CD8-positive, alpha-beta T cell (primary cell): ENCODE measurements at places on chromosomes 16 and 17.

GRCh38 chr16:70805380-70805779 is 4.4 kb upstream of the VAC14 start:
- DNase-seq, result no peak

DNA sequence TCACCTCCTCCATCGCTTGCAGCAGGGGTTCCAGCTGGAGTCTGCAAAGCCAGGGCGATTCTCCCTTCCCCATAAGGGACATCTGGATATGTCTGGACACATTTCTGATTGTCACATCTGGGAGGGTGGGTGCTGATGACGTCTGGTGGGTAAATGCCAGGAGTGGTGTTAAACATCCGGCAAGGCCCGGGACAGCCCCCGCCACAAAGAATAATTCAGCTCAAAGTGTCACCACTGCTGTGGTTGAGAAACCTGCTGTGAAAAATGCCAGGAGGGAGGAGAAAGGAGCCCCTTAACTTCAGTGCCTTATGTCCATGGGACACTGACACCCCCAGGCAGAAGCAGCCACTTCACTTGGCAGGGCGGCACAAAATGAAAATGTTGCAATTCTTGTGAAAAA is 179.4 kb upstream of the SDK2 start:
- peak; percentile 47 for DNase-seq

- DNase-seq, result no peak
These were observed 37.1 kb downstream of the BAIAP2 start for GRCh38 chr17:81071761-81072741.

- no peak for DNase-seq
These were observed 3.7 kb upstream of the PGS1 start for GRCh38 chr17:78374631-78375274.

DNA sequence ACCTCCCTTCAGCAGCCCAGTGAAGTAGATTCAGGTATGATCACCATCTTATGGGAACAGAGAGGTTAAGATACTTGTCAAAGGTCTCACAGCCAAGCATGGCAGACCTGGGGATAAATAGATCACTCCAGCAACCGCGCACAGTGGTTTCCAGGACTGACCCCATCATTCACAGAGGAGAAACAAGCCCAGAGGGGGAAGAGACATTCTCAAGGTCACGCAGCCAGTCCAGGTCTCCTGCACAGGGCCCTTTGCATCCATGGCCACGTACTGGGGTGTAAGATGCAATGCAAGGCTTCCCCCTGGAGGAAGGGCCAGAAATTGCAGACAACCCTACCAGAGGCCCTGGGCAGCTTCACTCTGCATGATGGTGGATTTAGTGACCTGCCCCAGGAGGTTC is 19.9 kb downstream of the TLE7 start:
- DNase-seq, result no peak

GRCh38 chr17:62321451-62321850 is 58.9 kb upstream of the EFCAB3 start:
- no peak for DNase-seq

GRCh38 chr17:14205992-14206461 is 30.6 kb downstream of the CDRT15 start:
- DNase-seq, result peak; percentile 85

DNA sequence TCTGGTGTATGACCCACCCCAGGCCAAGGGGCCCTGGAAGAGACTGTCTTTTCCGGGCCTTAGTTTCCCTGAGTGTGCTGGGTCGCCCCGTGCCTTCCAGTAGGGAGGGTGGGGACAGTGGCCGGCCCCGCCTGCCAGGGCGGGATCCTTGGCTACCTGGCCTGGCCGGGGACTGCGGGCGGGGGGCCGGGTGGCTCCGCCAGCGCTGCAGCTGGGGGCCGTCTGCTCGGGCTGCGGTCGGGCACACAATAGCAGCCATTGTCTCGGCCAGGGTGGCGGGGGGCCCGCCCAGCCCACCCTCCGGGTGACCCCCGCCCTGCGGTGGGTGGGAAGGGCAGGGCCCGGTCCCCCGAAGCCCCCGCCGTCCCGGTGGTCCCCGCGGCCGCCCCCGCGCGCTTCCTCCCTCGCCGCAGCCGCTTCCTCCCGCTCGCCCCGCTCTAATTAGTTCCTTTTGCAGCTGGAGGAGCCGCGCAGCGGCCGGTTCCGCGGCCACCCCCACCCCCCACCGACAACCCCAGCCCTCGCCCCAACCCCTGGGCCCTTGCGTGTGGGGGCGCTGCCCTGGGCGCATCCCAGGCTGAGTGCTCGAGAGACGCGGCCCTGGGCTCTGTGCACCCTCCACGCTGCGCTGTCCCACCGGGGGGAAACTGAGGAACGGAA is 11.6 kb downstream of the GLIS2 start:
- DNase-seq, result no peak

DNA sequence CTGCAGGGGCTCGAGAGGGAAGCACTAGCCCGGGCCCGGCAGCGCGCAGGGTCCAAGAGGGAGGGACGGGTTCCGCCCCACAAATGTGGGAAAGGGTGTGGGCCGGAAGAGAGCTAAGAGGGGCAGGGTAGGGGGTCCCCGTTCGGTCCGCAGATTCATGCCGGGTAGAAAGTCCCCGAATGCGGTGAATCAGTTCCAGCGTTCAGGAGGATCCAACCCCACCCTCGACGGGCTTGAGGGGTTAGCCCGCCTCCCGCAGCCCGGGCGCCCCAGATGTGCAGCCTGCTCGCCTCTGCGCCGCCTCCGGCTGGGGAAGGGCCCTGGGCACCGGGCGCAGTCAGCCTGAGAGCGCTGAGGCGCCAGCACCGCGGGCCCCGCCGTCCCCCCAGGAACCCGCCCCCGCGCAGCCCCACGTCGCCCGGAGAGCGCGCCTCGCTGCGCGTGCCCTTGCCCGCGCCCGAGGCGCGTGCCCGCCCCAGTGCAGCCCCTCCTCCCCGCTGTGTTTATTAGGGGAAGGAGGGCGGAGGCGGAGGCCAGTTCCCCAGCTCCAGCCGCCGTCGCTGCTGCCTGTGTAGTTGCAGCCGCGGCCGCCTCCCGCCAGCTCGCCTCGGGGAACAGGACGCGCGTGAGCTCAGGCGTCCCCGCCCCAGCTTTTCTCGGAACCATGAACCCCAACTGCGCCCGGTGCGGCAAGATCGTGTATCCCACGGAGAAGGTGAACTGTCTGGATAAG is at the start of gene LASP1:
TSS of gene LASP1 (plus strand) at position 533 of the 733 bp plus-strand sequence. CDS start at position 665, 132 bp downstream.
- peak; percentile 96 for DNase-seq

- no peak for DNase-seq
These were observed 587 bp downstream of the RNF157 start for GRCh38 chr17:76239538-76240274.

DNA sequence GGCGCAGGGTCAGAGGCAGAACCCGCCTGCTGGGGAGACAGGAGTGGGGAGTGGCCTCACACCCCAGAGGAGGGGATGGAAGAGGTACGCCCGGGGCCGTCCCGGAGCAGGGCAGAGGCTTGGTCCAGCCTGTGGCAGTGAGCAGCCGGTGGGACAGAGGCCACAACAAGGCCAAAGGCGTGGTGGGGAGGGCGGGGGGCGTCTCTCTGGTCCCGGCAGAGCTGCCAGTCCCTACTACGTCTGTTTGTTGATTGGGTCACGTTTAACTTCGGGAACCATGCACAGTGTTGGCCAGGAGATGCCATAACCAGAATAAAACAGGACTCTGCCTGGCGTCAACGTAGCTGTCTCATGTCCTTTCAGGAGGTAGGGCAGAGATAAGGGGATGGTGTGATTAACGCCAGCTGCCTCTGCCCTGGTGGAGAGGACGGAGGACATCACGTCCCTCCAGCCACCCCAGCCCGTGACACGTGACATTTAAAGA is 192.8 kb downstream of the BANP start:
- no peak for DNase-seq

- DNase-seq, result no peak
These were observed 26.8 kb downstream of the METTL16 start for GRCh38 chr17:2484876-2485275.

DNA sequence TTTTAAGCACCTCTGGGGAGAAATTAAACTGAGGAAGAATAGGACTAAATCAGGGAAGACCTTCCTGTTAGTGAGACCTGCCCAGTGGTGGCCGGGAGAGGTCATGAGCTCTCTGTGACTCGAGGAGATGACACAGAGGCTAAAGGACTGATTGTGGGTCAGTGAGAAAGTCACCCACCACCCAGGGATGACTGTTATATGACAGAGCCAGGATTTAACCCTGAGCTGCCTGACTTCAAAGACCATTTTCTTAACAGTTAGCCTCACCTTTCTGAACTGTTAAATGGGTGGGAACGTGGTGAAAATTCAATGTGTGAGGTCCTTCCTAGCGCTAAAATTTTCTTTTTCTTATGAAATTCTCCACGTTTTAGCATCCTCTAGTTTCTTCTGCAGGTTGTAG is 72.5 kb downstream of the WSB1 start:
- DNase-seq, result no peak

DNA sequence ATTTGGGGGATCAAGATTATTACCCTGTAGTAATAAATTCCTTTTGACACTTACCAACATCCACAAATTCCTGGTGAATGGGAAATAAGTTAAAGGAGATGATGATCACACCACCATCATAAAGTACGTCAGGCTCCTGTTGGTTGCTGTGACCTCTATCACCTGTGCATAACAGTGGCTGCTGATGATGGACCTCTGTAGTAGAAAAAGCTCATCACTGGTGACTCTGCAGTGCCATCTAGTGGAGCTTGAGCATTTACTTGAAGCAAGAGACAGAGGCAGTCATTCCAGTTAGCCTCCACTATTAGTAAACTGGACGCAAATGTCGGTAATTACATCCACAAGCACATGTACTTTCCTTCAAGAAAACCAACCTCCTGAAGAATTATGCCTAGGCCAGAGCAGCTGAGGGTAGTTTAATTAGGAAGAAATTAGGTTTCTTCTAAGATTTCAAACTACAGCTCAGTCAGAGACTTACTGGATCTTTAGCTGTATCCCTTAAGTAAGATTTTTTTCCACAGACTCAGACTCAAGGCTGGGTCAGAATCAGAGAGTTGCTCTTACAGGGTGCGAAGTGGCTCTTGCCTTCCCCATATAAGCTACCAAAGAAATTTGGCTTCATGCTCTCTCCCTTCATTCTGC is 39.3 kb downstream of the CYB561 start:
- peak; percentile 65 for DNase-seq

- no peak for DNase-seq
These were observed 30.1 kb downstream of the PGS1 start for GRCh38 chr17:78408476-78409050.

- no peak for DNase-seq
These were observed 22.6 kb downstream of the CDRT4 start for GRCh38 chr17:15444805-15445204.
